ENCODE measurements at places on chromosomes 12 and 14.

GRCh38 chr14:22658946-22659345 lies 14.8 kb upstream of the OR6J1 start:
- no peak for DNase-seq

GRCh38 chr12:12562016-12562483 lies 613 bp downstream of the DUSP16 start:
- DNase-seq = no peak

- DNase-seq = no peak
These were observed 424.4 kb upstream of the LMO3 start for GRCh38 chr12:17030338-17030737.

- DNase-seq = no peak
These were observed 268.0 kb downstream of the CCDC59 start for GRCh38 chr12:82090165-82090564.

GRCh38 chr14:38174711-38175110 lies 33.0 kb upstream of the SSTR1 start:
- no peak for DNase-seq

GRCh38 chr12:40137252-40137651 lies 31.4 kb upstream of the SLC2A13 start:
- DNase-seq = no peak

DNA sequence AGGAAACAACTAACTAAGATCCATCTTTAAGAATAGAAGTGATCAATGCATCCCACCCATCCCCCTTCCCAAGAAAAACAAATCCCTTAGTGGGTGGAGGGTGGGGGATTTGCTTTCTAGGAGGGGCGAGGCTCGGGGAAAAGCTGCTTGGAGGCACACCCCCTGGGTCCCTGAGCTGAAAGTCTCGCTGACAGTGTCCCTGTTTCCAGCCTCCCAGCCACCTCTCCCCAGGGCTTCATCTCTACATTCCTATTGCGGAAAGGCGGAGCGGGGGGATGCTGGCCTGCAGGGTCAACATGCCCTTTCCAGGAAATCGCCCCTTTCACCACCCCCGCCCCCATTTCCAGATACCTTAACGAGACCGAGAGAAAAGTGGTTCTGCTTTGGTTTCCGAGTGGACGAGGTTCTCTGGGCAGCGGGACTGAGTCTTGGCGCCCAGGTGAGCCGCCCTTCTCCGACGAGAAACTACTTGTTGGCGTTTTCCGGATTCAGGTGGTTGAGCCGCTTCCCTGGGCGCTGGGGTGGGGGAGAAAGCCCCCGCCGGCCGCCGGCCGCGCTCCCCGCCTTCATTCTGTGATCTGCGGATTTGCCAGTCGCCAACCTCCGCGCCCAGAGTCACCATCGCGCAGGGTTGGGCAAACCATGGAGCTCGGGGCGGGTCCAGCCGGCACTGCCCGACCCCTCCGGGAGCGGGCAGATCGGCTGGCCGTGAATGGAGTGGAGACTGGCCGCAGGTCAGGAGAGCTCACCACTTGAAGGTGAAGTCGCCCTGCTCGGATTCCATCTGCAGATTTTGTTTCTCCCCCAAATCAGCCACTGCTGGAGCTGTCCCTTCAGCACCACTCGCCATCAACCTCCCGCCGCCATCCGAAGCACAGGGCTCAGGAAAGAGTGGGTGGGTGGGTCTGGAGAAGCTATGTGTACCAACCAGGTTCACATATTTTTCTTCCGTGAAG lies 505 bp downstream of the KCNC2 start:
- DNase-seq = no peak

- no peak for DNase-seq
These were observed 74.6 kb downstream of the PPP2R5C start for GRCh38 chr14:101836135-101836534.

- DNase-seq = no peak
These were observed 84.0 kb downstream of the ACTN1 start for GRCh38 chr14:68894802-68895703.

GRCh38 chr12:71155225-71155624 lies 2.6 kb downstream of the TSPAN8 start:
- DNase-seq = no peak

DNA sequence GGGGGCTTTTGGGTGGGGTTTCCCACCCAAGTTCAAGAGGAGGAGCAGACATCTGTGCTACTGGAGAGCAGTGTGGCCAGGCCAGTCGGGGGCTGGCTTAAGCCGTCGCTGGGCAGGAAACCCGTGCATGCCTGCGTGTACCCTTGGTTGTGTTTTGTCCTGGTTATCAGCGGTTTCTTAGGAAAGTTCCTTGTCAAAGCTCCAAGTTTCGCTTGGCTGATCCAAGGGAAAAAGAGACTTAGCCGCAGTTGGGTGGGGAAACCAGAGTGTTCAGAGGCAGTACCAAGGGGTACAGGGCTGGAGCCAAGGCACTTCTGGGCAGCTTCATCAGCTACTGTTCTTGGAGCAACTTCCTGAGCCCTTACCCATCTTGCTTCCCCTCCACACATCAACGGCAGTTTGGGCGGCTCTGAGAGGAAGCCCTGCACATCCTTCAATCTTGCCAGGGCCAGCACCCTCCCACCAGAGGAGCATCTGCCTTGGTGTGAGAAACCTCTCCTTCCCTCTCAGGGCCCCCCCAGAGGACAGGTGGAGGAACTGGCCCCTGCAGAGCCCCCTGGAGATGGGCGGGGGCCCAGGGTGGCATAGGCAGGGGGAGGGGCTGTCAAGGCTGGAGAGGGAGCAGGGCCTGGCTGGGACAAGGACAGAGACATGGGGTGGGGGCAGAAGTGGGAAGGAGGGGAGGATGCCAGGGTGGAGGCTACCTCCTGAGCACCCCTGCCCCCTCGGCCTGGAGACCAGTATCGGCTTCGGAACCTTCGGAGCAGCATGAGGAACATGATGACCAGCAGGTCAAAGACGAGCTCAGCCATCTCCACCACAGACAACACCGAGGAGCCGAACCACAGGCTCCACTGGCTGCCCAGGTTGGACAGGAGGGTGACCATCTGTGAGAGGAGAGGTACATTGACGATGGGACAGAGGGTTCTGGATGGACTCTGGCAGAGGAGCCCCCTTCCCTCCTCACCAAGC lies 5.8 kb upstream of the TNFRSF1A start:
- DNase-seq = peak; percentile 17

DNA sequence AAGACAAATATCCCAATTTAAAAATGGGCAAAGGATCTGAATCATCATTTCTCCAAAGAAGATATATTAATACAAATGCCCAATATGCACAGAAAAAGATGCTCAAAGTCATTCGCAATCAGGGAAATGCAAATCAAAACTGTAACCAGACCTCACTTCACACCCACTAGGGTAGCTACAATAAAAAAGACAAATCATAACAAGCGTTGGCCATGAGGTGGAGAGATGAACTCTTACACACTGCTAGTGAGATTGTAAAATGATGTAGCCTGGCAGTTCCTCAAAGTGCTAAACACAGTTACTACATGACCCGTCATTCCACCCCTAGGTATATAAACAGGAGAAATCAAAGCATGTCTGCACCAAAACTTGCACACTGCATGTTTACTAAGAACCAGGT lies 30.4 kb downstream of the CDC42BPB start:
- DNase-seq = no peak

DNA sequence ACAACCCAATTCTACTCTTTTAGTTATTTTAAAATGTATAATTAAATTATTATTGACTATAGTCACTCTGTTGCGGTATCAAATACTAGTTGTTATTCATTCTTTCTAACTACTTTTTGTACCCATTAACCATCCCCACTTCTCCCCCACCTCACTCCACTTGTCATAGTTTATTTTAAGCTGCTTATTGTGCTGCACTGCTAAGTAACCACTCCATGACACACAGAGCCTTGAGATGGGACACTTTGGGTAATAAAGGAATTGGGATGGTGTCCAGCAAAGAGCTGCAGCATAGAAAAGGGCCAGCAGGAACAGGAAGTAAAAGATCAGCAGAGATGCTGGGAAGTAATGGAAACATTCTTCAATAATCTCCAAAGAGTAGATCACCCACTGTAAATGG lies 123.0 kb downstream of the RPS29 start:
- no peak for DNase-seq

GRCh38 chr12:30732954-30733637 lies 21.7 kb downstream of the CAPRIN2 start:
- no peak for DNase-seq

DNA sequence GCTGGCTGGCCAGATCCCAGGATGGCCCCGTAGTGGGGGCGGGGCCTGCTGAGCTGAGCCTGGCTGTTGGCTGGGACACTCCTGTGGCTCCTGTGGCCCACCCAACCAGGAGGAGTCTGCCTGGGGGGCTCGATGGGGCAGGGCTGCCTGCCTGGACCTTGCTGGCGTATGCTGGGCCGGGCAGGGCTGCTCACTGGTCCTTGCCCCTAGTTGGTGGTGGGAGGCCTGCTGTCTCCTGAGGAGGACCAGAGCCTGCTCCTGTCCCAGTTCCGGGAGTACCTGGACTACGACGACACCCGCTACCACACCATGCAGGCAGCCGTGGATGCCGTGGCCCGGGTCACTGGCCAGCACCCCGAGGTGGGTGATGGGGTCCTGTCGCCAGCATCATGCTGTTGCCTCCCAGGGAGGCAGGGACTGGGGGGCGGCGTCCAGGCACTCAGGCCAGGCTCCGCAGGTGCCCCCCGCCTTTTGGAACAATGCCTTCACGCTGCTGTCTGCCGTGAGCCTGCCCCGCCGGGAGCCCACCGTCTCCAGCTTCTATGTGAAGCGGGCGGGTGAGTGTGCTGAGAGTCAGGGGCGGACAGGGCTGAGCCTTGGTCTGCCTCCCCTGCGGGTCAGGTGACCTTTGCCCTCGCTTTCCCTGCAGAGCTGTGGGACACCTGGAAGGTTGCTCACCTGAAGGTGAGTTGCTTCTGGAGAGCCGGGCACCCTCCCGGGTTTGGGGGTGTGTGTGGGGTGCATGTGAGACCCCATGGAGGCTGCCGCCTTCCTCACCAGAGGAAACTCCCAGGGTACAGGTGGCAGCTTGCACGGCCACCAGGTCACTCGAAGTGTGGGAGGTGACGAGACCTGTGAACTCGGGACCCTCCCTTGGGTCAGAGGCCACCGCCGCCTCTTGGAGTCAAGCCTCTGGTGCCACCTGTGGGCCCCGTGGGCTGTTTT lies 3.4 kb downstream of the NOC4L start:
- no peak for DNase-seq

DNA sequence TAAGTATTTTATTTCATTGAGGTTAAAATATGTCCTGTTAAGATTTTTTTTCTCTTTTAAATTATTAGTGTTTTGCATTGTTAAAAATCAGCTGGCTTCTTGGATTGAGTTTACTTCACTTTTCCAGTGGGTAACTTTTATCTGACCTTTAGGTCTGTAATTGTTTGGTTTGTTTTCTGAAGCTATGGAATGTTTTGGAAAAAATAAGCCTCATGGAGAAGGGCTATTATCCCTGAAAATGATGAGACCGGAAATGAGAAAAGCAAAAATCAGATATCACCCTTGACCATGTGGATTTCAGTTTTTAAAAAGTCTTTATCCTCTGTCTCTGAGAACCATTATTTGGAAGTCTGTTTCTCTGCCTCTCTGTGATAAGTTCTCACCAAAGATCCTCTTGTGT lies 180.9 kb downstream of the RAD51B start:
- no peak for DNase-seq

- no peak for DNase-seq
These were observed 1.4 kb downstream of the ACAD10 start for GRCh38 chr12:111687255-111687654.

- DNase-seq = no peak
These were observed 35.6 kb downstream of the RIMBP2 start for GRCh38 chr12:130680451-130680990.

All from activated naive CD4-positive, alpha-beta T cell (primary cell).